ENCODE measurements at places on chromosomes 4 and X. TPM values are rescaled to one million over a fixed set of nuclear protein-coding genes. Genes with fewer than 3 reads are reported as not detected.

The NPY1R gene
- 0.21 TPM for polyA plus RNA-seq

The DMRTC1B gene
- not detected for polyA plus RNA-seq

The SRPK3 gene
- polyA plus RNA-seq, result 0.25 TPM

The SPATA4 gene
- polyA plus RNA-seq, result not detected

The ATP5ME gene
- polyA plus RNA-seq, result 244 TPM

The DMD gene
- polyA plus RNA-seq, result 9.0 TPM

The FAM9B gene
- polyA plus RNA-seq, result not detected

The PRICKLE3 gene
- polyA plus RNA-seq, result 6.8 TPM

The CT83 gene
- not detected for polyA plus RNA-seq

The SH2D1A gene
- not detected for polyA plus RNA-seq

The GPR119 gene
- not detected for polyA plus RNA-seq

The PHOX2B gene
- not detected for polyA plus RNA-seq

The PAGE4 gene
- not detected for polyA plus RNA-seq

The CAPN6 gene
- polyA plus RNA-seq, result not detected

The GAGE12F gene
- not detected for polyA plus RNA-seq

The DSPP gene
- polyA plus RNA-seq, result not detected

The TKTL2 gene
- polyA plus RNA-seq, result not detected

The SLC10A4 gene
- polyA plus RNA-seq, result 0.06 TPM

The NDP gene
- polyA plus RNA-seq, result 0.14 TPM

The WDR45 gene
- polyA plus RNA-seq, result 73.1 TPM

The GAGE2A gene
- not detected for polyA plus RNA-seq

The OPRPN gene
- not detected for polyA plus RNA-seq

The NAP1L5 gene
- polyA plus RNA-seq, result 2.1 TPM

The SETD7 gene
- 11.7 TPM for polyA plus RNA-seq

The RELL1 gene
- 20.8 TPM for polyA plus RNA-seq
